RKO (cell line): ENCODE measurements at places on chromosomes 1 and 21.

DNA sequence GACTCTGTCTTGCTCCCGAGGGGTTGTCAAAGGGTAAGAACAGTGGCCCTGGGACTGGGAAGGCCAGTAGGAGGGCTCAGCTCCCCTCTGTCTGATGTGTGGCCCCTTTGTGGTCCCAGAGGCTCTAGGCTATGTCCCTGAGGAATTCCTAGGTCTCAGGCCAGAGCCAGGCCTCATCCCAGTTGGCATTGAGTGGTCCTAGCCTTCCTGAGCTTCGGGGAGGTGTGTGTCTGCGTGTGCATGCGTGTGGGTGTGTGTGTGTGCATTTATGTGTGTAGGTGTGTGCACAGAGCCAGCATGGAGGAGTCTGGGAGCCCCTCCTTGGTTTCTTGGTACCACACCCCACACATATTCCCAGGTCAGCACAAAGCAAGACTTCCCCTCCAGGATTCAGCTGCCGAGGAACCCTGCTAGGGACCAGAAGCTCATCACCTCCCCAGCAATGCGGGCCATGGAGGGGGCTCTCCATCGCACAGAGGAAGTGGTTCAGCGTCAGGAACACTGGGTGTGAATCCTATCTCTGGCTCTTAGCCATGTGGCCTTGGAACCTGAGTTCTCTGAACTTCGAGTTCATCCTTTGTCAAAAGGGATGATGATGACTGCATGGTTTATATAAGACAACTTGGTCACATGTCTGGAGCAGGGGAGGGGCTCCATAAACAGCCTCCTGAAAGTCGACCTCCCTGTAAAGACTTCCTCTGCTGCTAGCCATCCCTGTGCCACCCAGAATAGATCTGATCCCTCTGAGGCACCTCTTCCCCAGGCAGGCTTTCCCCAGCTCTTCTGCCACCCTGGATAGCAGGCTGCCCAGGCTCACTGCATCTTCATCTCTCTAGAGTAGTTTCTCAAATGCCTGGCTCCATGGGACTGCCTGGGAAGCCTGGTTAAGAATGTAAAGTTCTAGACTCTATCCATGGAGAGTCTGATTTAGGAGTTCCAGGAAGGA, 8.3 kb upstream of the EPS8L3 start:
- peak; percentile 13 for DNase-seq

GRCh38 chr1:51210055-51210454, 26.0 kb upstream of the RNF11 start:
- no peak for DNase-seq

DNA sequence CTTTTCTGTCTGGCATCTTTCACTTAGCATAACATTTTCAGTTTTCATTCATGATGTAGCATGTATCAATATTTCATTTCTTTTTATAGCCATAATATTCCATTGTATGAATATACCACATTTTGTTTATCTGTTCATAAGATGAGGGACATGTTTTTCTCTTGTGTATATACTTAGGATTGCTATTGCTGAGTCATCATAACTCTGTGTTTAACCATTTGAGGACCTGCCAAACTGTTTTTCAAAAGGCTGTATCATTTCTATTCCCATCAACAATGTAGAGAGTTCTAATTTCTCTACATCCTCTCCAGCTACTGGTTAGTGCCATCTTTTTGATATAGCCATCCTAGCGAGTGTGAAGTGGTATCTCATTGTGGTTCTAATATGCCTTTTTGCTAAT, 26.2 kb downstream of the MPZL1 start:
- DNase-seq = no peak

DNA sequence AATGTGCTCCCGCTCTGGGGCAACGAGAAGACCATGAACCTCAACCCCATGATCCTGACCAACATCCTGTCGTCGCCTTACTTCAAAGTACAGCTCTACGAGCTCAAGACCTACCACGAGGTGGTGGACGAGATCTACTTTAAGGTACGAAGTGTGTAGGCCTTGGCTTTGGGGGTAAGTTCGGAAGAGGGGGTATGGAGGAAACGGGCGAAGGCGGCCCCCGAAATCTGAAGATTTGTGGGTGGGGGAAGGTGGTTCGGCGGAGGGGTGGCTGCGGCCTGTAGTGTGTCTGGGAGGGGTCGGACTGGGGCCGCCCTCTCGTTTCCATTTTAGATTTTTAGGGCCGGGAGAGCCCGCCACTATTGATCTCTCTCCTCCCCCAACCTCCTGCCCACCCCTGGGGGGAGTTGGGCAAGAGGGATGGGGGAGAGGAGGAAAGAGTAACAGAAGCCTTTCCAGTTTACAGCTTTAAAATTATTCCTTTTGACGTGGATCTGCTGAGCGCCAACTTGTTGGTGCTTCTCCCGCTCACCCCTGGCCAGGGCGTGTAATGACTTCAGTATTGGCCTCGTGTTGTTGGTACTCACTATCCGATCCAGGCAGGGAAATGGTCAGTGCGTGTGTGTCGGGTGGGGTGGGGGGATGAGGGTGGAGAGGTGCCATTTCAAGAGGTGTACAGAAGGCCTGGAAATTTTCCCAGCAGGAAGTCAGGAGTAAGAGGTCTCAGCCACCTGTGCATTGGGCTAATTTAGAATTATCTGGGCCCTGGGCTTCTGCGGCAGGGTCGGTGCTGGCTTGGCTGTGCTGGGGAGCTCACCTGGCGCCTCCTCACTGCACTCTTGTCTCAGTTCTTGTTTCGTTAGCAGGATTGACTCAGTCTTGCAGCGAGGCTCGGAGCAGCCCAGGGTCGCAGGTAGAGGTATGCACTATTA, 880 bp downstream of the PRPF38B start:
- peak; percentile 81 for DNase-seq

DNA sequence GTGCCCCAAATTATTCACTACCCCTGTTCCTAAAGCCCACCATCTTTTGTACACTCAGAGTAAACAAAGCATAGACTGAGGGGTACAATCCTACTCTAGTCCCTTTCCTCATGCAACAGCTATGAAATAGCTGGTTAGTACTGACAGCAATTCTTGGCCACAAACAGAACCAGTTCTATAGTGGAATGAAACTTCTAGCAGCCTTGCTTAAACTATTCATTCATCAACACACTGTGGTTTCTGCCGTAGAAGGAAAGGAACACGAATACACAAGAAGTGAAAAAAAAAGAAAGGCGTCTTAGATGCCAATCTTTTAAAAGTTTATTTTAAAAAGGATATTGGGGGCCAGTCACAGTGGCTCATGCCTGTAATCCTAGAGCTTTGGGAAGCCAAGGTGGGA, 9.9 kb downstream of the PSMB2 start:
- no peak for DNase-seq

DNA sequence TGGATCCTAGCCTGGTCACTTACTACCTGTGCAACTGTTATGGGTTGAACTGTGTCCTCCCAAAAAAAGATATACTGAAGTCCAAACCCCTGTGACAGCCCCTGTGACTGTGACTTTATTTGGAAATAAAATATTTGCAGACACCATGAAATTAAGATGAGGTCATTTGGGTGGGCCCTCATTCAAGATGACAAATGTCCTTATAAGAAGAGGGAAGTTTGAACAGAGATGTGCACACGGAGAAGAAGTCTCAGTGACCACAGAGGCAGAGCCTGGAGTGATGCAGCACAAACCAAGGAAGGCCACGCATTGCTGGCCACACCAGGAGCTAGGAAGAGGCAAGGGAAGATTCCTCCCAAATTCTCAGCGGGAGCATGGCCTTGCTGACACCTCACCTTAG, 249.7 kb upstream of the RUNX1 start:
- no peak for DNase-seq

DNA sequence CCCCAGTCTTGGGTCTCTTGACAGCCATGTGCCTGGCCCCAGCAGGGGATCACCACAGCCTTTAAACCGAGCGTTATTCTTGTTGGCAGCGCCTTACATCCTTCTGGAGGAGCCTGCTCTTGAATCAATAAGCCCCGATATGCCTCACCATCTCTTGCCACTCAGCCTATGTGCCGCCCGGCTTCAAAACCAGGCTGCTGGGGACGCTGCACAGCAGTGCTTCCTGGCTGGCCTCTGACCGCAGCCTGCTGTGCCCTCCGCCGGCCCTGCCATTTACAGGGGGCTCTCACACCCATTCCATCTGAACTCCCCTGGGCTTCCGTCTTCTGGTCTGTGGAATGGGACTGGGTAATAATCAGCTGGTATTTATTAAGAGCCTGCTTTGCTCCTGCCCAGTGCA, 3.0 kb upstream of the PEX10 start:
- no peak for DNase-seq

- peak; percentile 41 for DNase-seq
Observed at GRCh38 chr1:151175863-151176262, at the start of gene TMOD4. Gene TMOD4 (minus strand): TSS chr1:151175981. CDS start chr1:151174875, 1,106 bp downstream.

GRCh38 chr21:34284666-34285065, 79.1 kb upstream of the KCNE2 start:
- DNase-seq = no peak

- peak; percentile 50 for DNase-seq
Observed at GRCh38 chr1:231335663-231336602, 1.7 kb downstream of the EXOC8 start.

- no peak for DNase-seq
Observed at GRCh38 chr1:69688193-69688592, 120.5 kb downstream of the LRRC7 start.

DNA sequence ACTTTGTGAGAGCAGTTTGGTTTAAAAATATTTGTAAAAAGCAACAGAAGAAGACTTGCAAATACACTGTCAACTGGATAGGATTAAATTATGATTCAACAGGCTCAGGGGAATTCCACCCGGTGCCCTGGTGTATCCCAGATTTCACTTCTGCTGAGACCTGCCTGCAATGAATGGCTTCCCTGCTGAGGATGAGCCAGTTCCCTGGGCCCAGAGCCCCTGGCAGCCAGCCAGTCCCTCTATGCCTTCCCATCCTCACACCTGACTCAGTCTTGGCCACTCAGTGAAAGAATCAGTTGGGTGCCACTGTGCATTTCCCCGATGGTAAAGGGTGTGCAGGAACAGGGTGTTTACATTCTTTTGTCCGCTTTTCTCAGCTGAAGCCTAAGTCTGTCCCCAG, 64.4 kb downstream of the KCTD3 start:
- DNase-seq = no peak

DNA sequence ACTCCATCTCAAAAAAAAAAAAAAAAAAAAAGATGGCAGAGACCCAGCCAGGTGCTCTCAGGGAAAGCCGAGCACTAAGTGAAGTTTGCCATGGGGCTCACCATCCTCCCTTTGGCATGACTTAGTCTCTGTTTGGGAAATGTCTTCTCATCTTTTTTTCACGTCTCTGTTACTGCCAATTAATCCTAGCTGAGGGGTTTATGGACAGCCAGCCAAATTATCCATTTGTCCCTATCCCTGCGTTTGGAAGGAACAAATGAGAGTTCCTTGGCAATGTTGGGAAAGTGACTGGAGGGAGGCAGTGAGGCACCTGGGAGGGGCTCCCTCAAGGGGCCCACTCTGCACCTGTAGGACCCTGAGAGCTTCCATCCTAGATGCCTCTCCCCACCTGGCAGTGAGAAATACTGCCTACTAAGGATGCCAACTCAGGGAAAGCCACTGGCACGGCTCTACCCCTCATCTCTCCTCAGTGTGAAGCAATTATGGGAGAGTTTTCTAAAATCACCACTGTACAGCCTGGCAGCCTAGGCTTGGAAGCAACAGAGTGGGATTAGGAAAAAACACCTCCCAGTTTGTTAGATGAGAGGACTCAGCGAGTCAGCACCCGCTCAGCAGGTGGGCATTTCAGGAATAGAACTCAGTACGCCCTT, 19.8 kb upstream of the SLC2A7 start:
- DNase-seq = no peak

GRCh38 chr21:33546086-33546485, 3.2 kb downstream of the SON start:
- DNase-seq = no peak

DNA sequence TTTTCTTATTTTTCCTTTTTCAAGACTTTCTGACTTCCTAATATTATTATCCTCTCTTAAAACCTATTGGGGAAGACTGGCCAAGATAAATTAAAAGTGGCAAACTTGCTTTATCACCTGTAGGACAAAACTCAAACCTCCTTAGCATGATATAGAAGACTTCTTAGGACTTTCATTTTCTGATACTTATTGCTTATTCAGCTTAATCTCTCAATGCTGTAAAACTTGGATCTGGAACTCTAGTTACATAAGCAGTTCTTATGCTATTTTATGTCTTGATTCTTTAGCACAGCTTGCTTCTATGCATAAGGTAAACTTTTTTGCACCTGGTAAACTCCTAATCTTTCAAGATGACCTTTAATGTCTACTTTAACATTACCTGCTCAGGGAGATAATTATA, 382.3 kb upstream of the LRRC7 start:
- DNase-seq = no peak

DNA sequence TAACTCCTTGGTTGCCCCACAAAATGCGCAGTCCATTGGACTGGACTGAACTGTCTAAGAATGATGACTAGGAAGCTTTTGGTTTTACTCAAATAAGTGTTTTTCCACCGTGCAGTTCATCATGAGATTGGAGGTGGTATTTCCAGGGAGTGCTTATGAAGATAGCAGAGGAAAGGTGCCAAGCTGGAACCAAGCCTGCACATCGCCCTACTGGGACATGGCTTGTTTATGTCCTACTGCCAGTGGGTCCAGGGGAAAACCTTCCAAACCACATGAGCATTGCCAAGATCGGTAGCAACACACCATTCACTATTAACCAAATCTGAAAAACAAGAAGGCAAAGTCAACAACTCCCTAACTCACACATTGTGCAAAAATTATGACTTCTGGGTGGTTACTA, 54.7 kb upstream of the DSCAM start:
- DNase-seq = no peak

GRCh38 chr1:21775550-21775914, 7.4 kb downstream of the USP48 start:
- DNase-seq = no peak

DNA sequence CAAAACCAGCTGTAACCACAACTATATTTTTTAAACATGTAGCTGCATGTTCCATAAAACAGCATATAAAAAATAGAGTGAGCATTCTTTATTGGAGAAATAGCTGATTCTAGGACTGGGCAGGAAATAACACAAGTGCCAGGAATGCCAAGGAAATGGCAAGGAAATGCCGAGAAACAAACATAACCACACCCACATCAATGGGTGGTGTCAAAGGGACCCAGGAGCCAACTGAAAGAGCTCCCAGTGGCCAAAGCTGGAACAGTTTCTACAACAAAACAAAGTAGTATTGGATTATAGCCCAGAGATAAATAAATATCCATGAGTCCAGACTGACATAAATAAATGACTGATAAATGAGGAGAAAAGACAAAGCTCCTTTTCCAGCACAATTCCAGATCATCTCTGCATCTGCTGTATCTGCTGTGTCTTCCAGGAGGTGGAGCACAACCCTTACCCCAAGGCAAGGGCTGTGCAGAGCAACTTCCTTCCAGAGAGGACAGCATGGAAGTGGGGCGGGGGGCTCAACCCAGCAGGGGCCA, 28.1 kb downstream of the ADARB1 start:
- DNase-seq = peak; percentile 2

- DNase-seq = no peak
Observed at GRCh38 chr1:84973498-84974334, 23.2 kb downstream of the MCOLN2 start.

DNA sequence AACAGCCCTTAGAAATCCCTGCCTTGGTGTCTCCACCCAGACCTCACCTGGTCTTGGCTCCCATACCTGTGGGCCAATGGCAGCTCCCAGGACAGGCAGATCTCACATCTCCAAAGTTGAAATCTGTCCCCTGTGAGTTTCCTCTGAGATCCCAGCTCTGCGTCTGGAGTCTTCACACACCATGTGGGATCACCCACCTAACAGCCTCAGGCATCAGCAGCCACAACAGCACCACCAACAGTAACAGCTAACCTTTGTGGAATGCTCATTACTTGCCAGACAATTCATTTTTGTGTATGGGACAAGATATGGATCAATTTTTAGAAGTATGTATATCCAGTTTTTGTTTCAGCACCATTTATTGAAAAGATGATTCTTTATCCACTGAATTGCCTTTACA, 523.2 kb downstream of the MATN1 start:
- DNase-seq = no peak
